ENCODE measurements at places on chromosomes 13 and 19.

GRCh38 chr13:63304497-63304896 lies 1888.8 kb upstream of the PCDH20 start:
- DNase-seq, result no peak

- no peak for DNase-seq
Measured at GRCh38 chr19:18008814-18009213, 844 bp downstream of the ARRDC2 start.

DNA sequence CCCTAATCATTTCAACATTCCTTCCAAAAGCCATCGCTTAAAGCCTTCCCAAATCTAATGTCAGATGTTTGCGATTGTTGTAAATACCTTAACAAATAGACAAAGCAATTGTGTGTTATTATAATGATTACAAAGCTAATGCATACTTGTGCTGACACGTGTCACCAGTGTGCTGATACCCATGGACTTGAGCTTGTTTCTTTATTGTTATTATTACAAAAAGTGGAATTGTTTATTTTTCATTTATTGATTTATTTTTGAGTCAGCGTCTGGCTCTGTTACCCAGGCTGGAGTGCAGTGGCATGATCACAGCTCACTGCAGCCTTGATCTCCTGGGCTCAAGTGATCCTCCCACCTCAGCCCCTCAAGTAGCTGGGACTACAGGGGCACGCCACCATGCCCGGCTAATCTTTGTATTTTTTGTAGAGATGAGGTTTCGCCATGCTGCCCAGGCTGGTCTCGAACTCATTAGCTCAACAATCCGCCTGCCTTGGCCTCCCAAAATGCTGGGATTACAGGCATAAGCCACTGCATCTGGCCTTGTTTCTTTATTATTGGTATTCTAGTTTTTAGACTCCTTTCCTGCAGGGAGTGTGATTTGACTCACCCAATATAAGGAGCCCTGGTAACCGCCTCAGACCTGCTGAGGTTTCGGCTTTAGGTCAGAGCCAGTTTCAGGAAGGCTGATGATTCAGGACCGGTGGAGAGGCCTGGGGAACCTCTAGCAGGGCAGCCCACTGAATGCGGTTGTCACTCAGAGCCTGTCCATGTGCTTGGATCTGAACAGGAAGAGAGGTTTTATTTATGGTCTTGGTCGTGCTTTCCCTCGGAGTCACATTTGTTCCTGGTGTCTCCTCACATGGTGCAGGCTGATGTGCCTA lies 2.1 kb upstream of the FBXO17 start:
- DNase-seq, result no peak

GRCh38 chr13:113400621-113401451 lies 36.9 kb upstream of the GRTP1 start:
- DNase-seq, result peak; percentile 33

GRCh38 chr19:9700229-9700981 lies 25.5 kb upstream of the ZNF562 start:
- DNase-seq, result no peak

DNA sequence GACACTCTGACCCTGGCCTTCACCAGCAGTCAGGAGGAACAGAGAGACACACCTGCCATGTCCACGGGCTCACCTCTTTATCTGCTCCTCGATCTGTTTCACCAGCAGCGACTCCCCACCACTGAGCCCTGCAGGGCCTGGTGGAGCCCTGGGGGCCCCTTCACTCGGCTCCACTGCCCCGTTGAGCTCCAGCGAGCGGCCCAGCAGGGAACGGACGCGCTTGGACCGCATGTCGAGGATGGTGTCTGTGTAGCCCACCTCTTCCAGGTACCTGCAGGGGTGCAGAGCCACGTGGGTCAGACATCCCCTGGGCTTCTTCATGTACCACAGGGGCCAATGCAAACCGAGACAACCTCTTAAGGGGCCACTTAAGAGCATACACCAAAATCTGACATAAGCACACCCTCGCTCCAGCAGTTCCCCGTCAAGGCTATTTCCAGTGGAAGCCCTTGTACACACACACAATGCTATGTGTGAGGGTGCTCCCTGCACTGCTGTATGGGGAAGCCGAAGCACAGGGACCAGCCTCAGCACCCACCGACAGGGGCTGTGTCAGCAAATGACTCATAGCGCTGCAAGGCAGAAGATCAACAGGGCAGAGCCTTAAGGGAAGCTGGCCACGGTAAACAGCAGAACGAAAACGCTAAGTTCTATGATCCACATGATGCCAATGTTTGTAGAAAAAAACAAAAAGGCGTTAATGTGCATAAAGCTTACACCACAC lies 12.7 kb upstream of the FKRP start:
- no peak for DNase-seq

DNA sequence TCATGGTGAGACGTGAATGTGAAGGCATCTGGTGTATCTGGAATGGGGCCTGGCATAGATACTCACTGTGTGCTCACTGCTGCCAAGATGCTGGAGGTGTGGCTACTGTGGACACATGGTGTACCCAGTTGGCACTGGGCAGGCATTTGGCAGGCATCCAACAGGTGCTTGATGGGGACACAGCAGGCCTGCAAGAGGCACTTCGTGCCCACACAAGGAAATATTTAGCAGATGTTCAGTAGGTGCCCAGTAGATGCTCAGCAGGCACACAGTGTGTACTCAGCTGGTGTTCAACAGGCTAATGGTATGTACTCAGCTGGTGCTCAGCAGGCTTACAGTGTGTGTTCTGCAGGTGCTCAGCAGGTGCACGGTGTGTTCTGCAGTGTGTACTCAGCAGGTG lies 14.2 kb downstream of the CRTC1 start:
- DNase-seq, result peak; percentile 61

DNA sequence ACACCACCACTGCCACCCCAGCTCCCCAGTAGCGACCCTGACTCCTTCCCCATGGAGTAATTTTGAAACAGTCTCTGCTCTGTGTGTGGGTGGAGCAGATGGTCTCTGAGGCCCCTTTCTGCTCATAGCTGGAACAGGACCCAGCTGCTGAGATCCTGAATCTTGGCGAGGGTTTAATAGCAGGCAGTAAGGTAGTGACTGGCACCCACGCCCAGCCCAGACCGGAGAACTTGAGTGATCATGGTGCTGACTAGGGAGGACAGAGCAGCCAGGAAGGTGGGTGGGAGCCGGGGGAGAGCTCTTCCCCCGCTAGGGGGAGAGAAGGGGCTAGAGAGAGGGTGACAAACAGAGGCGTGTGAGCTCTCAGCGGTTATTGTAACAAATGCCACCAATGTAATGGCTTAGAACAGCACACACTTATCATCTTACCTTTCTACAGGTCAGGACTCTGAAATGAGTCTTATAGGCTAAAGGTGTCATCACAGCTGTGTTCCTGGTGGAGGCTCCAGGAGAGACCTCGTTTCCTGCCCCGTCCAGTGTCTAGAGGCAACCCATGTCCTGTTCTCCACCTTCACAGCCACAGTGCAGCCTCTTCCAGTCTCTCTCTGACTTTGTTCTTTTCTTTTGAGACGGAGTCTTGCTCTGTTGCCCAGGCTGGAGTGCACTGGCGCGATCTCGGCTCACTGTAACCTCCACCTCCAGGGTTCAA lies 7.2 kb upstream of the ACER1 start:
- DNase-seq, result no peak

DNA sequence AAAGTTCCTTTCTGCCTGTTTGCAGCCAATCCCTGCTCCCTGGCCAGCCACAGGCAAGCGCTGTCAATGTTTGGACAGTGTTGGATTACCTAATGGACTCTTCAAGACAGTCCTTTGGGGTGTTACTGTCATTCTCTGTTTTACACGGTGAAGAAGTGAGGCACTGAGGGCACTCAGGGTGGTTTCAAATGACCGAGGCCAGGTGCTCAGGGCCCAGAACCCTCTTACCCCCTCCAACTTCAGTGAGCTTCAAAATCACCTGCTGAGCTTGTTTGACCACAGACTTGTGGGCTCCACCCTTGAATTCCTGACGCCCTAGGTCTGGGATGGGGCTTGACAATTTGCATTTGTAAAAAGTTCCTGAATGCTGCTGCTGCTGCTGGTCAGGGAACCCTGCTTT lies 97.9 kb downstream of the GGACT start:
- peak; percentile 83 for DNase-seq

DNA sequence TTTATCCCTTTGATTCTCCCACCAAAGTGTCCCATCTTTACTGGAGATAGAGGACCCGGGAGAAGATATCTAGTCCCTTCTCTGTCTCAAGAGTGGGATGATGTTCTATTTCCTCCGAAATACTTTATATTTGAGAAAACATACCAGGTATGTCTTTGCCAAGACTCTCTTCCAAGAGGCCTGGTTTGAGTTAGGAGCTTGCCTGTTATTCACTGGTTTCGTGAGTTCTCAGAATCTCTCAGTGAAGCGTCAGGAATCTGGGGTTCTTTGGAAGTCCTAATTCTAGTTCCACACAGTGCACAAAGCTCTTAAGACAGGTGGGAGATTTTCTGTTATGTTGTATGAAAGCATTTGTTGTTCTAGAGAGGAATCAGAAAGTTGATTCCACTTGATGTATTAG lies 182.0 kb downstream of the DNAJC15 start:
- DNase-seq, result no peak

GRCh38 chr19:29378543-29379080 lies 147.2 kb upstream of the VSTM2B start:
- DNase-seq, result no peak

DNA sequence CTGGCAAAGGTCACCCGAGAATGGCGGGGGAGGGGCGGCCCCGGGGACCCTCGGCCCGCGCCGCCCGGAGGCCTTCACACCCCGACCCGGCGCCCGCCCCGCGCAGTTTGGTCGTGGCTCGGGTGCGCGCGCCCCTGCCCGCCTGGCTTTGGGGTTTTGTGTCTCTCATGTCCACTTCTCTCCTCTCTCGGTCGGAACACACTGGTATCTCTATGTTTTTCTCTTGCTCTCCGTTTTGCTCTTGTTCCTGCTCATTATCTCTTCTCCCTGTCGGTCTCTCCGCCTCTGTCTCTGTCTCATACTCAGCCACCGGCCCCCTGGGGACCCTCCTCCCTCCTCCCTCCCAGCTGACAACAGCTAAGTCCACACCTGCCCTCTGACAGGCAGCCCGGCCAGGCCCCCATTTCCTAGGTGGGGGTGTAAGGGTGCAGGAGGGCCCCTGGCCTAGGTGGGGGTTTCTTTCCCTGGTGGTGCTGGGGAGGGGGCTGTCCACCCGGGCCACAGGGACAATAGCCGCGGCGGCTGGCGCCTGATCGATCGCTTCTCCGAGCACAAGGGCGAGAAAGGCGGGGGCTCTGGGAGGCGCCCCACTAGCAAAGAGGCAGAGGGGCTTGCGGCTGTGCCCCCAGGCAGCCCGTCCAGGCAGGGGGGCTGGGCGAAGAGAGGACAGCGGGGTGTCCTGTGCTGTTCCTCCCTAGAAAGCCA lies 2.3 kb downstream of the ONECUT3 start:
- DNase-seq, result peak; percentile 14

DNA sequence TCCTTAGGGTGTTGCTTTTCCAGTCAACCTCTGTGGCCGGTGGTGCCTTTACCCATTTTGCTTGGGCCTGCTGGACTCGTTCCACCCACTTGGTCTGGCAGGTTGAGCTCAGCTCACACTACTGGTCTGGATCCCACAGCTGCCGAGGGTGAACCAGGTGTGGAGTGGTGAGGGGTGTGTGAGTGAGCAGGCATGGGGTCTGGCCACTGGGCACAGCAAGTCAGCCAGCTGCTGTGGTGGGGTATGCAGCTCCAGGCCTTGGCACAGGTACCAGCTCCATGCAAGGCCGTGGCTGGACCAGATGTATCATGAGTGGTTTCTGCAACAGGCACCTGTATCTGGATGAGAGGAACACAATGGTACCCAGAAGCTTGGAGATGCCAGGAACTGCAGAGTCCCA lies 277.6 kb upstream of the KLHL1 start:
- no peak for DNase-seq

DNA sequence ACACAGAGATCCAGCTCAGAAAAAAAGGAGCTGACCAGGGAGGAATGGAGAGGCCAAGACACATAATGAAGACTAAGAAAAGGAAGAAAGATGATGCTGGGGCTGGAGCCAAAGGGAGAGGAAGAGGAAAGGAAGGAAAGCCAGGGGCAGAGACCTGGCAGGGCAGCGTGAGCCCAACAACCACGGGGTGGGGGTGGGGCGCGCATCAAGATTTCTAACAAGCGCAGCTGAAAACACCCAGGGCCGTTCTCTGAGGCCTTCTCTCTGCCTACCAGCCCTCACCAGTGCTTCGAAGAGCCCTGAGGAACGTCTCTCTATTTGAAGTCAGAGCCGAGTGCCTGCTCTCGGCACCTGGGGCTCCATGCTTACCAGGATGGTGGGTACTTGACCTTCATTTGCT lies 23.6 kb upstream of the POU2F2 start:
- peak; percentile 54 for DNase-seq

All from NCI-H1417 (cell line).